ENCODE measurements at places on chromosomes 16 and 17. TPM values are rescaled to one million over a fixed set of nuclear protein-coding genes. Genes with fewer than 3 reads are reported as not detected.

- no peak for DNase-seq
These were observed 397.4 kb downstream of the NPIPA8 start for GRCh38 chr16:17939122-17939536.

- DNase-seq = no peak
These were observed 3.0 kb downstream of the MSI2 start for GRCh38 chr17:57259306-57259705.

DNA sequence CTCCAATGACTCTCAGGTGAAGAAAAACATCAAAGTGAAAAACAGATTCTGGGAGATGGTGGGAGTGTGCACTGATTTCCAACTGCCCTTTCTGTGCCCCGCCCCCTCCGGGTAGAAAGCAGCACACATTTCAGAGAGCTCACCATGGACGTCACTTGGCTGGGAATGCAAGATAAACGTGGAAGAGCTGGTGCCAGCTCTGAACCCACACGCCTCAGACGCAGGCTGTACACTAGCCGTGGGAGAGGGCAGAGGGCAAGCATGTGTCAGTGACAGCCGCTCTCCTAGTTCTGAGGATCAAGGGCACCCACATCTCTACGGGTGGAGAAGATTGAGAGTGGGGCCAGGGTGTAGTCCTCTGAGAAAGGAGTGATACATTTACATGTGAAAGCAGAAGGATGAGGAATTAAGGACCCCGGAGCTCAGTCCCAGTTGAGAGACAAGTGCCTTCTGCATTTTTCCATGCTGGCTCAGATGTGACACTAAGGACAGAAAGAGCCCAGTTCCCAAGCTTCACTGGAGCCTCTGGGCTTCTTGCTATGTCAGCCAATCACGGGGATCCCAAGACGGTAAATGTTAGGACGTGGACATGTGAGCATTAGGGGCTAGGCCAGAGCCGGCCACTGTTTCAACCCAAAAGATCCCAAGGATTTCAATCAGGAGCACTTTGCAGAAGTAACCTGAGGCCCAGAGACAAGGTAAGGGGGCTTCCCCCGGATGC, 101.3 kb downstream of the ZFHX3 start:
- DNase-seq = no peak

- DNase-seq = no peak
These were observed 315.7 kb downstream of the FOXL1 start for GRCh38 chr16:86894029-86894567.

DNA sequence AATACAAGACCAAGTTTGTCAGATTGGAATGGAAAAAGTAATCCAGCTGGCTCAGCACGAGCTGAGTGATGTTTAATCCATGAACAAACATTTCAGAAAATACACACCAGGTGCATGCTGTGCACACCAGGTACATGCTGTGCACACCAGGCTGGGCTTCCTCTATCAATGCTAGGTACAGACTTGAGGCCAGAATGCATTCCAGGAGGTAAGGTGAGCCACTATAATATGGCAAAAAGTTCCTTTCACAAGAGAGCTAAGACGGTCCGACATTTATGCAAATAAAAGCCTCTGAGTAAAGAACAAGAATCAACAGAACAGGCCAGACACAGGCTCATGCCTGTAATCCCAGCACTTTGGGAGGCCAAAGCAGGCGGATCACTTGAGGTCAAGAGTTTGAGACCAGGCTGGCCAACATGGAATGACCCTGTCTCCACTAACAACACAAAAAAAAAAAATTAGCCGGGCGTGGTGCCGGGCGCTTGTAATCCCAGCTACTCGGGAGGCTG, 128.2 kb downstream of the ZNF778 start:
- no peak for DNase-seq

GRCh38 chr17:52546990-52547389, 388.5 kb upstream of the CA10 start:
- DNase-seq = no peak

GRCh38 chr16:81448154-81449131, 3.8 kb downstream of the CMIP start:
- no peak for DNase-seq

DNA sequence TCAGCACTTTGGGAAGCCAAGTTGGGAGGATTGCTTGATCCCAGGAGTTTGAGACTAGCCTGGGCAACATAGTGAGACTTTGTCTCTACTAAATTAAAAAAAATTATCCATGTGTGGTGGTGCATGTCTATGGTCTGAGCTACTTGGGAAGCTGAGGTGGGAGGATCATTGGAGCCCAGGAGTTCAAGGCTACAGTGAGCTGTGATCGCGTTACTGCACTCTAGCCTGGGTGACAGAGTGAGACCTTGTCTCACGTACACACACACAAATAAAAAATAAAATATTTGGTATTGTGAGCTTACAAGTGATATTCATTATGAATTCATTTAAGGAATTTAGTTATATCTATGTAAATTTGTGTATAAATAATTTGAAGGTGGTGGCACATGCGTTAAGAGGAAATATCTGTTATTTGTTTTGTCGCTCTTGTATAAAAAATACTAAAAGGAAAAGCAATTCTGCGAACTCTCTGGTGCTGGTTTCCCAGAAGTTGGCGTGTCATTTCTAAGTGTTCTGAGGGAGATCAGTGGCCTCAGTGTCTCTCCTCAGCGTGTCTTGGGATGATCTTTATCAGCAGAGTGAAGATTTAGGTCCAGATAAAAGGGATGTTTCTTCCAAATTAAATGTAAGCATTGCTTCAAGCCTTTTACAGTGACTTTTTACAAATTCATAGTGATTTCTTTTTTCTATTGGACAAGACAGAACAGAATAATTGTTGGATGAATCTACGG, 187.6 kb downstream of the FTO start:
- no peak for DNase-seq

GRCh38 chr16:72500545-72500944, 328.6 kb upstream of the PMFBP1 start:
- DNase-seq = no peak

- DNase-seq = no peak
These were observed 951 bp downstream of the RPL19 start for GRCh38 chr17:39200957-39201510.

DNA sequence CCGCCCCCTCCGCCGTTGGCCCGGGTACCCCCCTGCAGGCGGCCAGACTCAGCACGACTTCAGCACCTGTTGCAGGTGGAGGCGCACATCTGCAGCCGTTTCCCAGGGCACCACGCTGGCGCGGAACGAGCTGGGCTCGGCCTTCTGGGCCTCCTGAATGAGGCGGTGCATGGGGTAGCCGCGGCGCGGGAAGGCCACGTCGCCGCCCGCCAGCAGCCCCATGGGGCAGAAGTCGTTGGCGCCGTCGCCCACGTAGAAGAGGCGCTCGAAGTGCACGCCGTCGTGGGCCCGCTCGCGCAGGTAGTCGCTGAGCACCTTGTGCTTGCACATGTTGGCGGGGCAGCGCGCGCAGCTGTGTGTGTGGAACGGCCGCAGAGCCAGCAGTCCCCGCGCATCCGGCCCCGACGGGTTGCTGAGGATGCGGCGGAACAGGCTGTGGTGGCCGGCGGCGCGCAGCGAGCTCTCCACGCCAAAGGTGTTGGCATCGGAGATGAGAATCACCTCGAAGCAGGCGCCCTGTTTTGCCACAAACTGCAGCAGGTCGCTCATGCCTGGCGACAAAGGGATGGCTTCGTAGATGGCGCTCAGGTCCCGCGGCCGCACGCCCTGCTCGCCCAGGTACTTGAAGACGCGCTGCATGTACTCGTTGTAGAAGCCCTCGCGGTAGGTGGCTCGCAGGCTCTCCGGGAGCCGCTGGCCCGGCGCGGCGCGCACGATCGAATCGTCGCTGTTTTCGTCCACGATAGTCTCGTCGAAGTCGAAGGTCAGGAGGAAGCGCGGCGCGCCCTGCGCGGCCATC, 6.2 kb downstream of the PHOSPHO1 start:
- peak; percentile 73 for DNase-seq

DNA sequence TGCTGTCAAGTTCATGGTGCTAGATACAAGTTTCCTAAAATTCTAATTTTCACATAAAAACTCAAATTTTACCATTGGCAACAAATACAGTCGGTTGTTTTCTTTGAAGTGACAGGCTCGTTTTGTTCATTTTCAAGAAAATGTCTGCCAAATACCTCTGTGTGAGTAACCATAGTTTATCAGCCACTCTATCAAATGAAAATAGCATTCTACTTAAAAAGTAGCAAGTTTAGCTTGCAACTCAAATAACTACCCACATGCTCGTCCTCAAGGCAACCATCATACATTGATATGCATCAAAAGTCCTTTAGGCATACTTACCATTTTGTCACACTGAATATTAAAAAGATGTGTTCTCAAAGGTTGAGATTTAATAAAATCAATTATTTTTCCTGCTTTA, 11.7 kb downstream of the MYH10 start:
- no peak for DNase-seq

GRCh38 chr17:61337290-61337689, 62.4 kb upstream of the TBX2 start:
- no peak for DNase-seq

DNA sequence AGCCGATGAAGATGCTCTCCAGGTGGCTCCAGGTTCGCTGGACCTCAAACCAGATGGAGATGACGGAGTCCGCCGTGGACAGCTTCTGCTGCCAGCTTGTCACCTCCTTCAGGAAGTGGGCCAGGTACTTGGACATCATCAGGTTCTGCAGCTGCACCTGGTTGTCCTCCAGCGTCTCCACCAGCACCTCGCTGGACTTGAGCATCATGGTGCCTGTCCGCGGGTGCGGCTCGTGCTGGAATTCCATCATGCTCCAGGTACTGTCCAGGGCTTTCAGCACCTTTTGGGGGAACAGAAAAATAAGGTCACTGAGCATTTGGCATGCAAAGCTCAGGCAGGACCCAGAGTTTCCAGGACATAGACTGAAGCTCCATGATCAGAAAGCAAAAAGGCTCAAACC, 69.7 kb downstream of the DNAH17 start:
- DNase-seq = no peak

DNA sequence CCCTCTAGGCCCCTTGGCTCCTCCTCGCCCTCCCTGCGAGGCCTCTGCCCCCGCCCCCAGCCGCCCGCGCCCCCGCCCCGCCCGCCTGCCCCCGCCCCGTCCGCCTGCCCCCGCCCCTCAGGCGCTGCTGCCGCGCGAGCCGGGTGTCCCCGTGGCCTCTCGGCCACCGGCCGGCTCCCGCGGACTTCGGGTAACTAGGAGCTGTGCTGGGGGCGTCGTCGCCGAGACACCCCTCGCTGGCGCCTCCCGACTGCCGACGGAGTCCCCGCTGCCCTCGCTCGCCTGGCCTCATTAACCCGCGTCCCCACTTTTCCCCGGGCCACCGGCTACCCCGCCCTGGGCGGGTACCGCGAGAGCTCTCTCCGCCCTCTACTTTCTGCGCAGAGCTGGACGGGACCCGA, at the start of gene TLCD1:
TSS of gene TLCD1 (minus strand) at position 8 of the 401 bp plus-strand sequence. CDS start 136 bp downstream, outside the sequence.
- DNase-seq = peak; percentile 85

- no peak for DNase-seq
These were observed 512.4 kb upstream of the CDH11 start for GRCh38 chr16:65634291-65634690.

- DNase-seq = peak; percentile 2
These were observed 8.0 kb downstream of the OSBPL7 start for GRCh38 chr17:47813512-47814031.

- DNase-seq = no peak
These were observed 96.9 kb downstream of the ADCY9 start for GRCh38 chr16:4019371-4019791.

GRCh38 chr16:58628845-58629732, 537 bp downstream of the CNOT1 start:
- peak; percentile 71 for DNase-seq

DNA sequence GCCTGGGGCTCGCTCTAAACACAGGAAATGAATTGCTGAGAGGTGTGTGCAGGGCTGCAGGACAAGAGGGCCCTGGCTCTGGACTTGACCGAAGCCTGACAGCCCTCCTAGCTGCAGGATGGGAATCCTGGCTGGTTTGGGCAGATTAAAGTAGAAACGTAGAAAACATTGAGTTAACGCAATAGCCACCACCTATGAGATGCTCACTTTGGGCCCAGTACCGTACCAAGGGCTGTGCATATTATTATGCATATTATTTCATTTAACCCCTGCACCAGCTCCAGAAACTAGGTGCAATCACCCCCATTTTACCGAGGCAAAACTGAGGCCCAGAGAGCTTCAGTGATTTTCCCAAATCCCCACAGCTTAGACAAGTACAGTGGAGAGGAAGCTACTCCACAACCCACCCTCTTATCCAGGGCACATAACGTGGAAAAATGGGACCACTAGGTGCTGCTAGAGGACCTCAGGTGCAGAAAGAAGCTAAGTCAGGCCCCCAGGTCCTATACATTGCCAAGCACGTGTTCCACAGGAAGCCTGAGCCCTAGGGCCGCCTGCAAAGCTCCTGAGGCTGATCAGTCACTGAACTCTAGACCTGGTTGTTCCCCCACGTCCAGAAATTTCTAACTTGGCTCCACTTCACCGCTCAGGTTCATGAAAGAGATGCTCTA, 79.2 kb downstream of the MYH11 start:
- DNase-seq = peak; percentile 44

DNA sequence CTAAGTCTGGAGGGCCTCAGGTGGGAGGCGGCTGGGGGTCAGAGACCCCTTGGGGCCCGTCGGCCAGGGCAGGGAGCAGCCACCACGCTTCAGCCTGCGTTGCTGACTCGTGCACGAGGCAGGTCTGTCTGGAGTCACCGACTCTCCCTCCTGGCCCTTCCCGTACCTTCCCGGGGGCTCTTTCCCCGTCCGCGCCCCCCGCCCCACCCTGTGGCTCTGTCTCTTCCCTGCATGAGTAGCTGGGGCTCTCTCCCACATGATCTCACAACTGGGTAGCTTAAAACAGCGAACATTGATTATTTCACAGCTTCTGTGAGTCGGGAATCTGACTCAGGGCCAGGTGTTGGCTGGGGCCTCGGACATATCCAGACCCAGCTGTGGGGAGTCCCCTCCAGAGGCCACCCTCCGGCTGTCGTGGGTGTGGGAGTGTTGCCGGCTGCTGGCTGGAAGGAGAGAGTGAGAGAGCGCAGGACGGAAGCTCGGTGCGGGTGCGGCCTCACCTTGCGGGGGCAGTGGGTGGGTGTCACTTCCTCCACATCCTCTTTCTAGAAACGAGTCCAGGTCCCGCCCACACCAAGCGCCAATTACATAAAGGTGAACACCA, 17.3 kb downstream of the BAHCC1 start:
- peak; percentile 67 for DNase-seq

GRCh38 chr17:4742133-4742532, 2.4 kb upstream of the CXCL16 start:
- DNase-seq = no peak

- no peak for DNase-seq
These were observed 39.4 kb downstream of the TRAF4 start for GRCh38 chr17:28783161-28783560.

DNA sequence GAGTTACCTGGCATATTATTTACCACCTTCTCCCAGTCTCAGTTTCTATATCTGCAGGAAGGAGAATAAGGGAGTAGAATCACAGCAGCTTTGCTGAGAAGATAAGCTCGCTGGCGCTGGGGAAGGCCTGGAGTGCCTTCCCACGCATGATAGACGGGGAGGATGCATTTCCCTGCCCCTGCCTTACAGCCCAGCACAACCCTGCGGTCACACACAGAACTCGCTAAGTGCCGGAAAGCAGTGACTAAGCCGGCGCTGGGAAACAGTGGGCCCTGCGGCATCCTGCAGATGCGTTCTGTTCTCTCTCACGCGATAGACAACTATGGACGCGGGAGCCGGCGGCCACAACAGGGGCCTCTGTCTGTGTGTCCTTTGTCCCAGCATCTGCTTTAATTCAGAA, 4.8 kb downstream of the CA5A start:
- DNase-seq = peak; percentile 56

KRTAP9-4 gene
- total RNA-seq = not detected

OR2C1 gene
- total RNA-seq = not detected

HS3ST3A1 gene
- total RNA-seq = 0.56 TPM

SMIM36 gene
- total RNA-seq = not detected

MT3 gene
- total RNA-seq = 27.0 TPM

SEPTIN12 gene
- not detected for total RNA-seq

TNS4 gene
- total RNA-seq = 10.8 TPM

ALDOC gene
- 133 TPM for total RNA-seq

AARSD1 gene
- total RNA-seq = 40.8 TPM

Measured in activated CD4-positive, alpha-beta T cell treated with anti-CD3 and anti-CD28 coated beads for 36 hours (primary cell).